ENCODE measurements at places on chromosomes 2 and 18.

DNA sequence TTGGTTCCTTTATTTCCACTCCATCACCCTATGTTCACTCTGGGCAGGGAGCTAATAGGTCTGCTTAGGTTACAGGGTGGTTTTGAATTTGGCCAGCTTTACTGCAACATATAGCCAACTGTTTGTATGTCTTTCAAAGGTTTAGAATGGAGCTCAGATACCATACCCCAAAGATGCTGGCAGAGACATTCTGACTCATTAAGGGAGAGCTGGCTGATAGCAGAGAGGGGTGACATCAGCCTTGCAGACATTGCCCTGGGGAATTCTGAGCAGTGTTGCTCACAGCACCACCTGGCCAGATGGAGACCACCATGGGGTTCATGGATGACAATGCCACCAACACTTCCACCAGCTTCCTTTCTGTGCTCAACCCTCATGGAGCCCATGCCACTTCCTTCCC is 2.1 kb downstream of the PROKR1 start:
- H3K27me3 ChIP-seq = peaks cover 67% of the 10 kb centered on the region
- H3K4me1 ChIP-seq = peaks cover 11% of the 10 kb centered on the region
- H3K4me3 ChIP-seq = no peak overlapping the region
- no peak overlapping the region for H3K27ac ChIP-seq
- no peaks in the 10 kb centered on the region for H3K36me3 ChIP-seq
- no peak for DNase-seq

DNA sequence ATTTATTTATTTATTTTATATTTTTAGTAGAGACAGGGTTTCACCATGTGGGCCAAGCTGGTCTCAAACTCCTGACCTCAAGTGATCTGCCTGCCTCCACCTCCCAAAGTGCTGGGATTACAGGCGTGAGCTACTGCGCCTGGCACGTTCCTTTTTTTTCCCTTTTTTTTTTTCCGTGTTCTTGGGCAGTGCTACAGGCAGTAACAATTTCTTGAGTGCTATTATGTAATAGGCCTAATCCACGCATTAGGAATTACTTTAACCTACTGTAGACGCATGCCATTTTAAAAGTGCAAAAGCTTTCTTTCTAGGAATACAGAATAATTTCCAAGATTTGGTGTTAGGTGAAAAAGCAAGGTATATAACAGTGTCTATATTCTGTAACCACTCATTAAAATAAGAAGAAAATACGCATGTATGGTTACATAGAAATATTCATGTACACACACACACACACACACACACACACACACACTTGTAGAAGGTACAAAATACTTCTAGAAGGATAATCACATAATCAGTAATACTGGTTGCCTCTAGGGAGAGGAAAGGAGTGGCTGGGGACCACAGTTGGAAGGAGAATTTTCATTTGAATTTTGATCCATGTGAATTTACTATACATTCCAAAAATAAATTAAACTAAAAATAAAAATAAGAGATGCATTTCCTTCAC is 92.3 kb downstream of the METTL8 start:
- H3K4me1 ChIP-seq = no peaks in the 10 kb centered on the region
- no peak overlapping the region for H3K4me3 ChIP-seq
- DNase-seq = no peak
- no peaks in the 10 kb centered on the region for H3K36me3 ChIP-seq
- H3K27ac ChIP-seq = no peak overlapping the region
- H3K27me3 ChIP-seq = no peaks in the 10 kb centered on the region

DNA sequence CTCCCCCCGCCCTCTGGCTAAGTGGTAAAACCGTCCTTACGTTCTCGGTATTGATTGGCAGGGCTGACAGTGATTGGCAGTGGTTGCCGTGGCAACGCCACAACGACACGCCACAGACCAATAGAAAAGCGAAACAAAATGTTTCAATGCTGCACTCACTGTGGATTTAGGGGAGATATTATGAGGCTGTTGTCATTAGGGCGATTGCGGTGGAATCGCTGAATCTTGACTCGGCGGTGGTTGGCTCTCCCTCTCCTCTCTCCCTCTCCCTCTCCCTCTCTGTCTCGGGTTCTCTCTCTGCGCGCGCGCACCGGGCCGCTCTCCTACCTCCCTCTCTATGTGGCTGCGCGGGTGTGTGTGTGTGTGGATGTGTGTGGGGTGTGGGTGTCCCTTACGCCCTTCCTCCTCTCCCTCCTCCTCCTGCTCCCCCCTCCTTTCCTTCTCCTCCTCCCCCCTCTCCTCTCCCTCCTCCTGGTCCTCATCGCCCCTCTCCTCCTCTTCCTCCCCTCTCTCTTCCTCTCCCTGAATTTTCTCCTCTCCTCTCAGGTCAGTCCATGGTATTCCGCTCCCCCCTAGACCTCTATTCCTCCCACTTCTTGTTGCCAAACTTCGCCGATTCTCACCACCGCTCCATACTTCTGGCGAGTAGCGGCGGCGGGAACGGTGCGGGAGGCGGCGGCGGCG is at the start of gene SIX3:
TSS of gene SIX3 (plus strand) at position 152 of the 684 bp plus-strand sequence. CDS start at position 555, 403 bp downstream.
- no peak within 1 kb of the TSS for H3K27ac ChIP-seq
- H3K36me3 ChIP-seq = no peaks in the 10 kb centered on the region
- no peak for DNase-seq
- H3K27me3 ChIP-seq = peaks cover 98% of the 10 kb centered on the region
- peaks cover 32% of the 10 kb centered on the region for H3K4me1 ChIP-seq

DNA sequence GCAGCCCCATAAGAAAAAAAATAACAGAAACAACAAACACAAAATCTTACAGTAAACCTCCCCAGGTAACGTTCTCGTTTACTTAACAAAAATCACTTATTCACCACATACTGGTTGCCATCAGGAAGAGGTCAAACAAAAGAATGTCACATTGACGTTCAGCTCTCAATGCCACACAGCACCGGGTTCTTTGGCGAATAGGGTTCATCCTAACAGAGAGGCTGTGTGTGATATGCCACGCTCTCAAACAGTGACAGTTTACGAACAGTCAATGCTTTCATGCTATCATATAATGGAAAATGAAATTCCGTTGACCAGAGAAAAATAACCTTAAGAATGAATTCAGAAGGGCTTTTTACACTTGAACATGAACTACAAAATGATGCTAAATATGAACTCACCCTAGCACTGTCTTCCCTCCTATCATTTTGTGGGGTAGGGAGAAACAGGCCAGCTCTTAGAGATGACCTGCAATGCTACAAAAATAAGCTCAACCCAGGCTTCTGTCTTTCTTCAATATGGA is 2.0 kb downstream of the TMEM163 start:
- no peak overlapping the region for H3K27ac ChIP-seq
- no peaks in the 10 kb centered on the region for H3K36me3 ChIP-seq
- H3K4me3 ChIP-seq = no peak overlapping the region
- H3K27me3 ChIP-seq = peaks cover 70% of the 10 kb centered on the region

- H3K27ac ChIP-seq = no peak overlapping the region
- no peaks in the 10 kb centered on the region for H3K4me1 ChIP-seq
- no peak overlapping the region for H3K4me3 ChIP-seq
- H3K27me3 ChIP-seq = no peaks in the 10 kb centered on the region
- H3K36me3 ChIP-seq = no peaks in the 10 kb centered on the region
- DNase-seq = no peak
Observed at GRCh38 chr18:54717673-54718407, 110.4 kb upstream of the RAB27B start.

GRCh38 chr2:178324077-178324476 is 126.9 kb downstream of the PRKRA start:
- H3K4me3 ChIP-seq = no peak overlapping the region
- DNase-seq = no peak
- H3K4me1 ChIP-seq = no peaks in the 10 kb centered on the region

GRCh38 chr2:199018826-199019225 is 438.9 kb downstream of the SATB2 start:
- H3K4me1 ChIP-seq = no peaks in the 10 kb centered on the region
- no peak for DNase-seq
- no peaks in the 10 kb centered on the region for H3K36me3 ChIP-seq
- H3K4me3 ChIP-seq = no peak overlapping the region
- H3K27ac ChIP-seq = no peak overlapping the region

GRCh38 chr2:68906716-68907115 is 35.5 kb upstream of the BMP10 start:
- H3K4me1 ChIP-seq = no peaks in the 10 kb centered on the region
- no peaks in the 10 kb centered on the region for H3K27me3 ChIP-seq
- H3K27ac ChIP-seq = no peak overlapping the region
- no peak overlapping the region for H3K4me3 ChIP-seq

DNA sequence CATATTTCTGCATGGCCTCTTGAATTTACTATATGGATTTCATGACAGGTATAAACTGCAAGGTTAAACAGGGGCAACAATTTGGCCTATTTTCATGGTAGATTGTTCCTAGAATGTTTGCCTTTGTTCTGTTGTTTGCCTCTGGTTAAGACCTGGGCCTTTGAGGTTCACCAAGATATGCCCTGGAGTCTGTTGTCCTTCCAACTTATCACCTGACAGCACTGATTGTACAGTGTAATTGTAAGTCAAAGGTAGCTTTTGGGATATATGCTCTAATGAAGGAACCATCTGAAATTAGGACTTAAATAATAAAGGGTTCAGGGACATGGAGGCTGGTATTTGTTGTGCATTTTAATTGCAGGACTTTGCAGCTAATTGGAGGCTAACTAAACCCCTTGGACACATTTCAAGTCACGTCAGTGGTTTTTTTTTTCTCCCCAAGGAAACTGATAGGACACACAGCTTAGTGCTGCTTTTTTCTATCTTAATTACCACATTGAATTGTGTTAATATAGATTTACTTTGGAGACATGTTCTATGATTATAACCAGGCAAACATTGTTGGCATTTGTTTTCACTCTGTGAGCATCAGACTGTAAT is 771.2 kb upstream of the LINC00305 start:
- DNase-seq = no peak
- no peaks in the 10 kb centered on the region for H3K4me1 ChIP-seq
- H3K27ac ChIP-seq = no peak overlapping the region

DNA sequence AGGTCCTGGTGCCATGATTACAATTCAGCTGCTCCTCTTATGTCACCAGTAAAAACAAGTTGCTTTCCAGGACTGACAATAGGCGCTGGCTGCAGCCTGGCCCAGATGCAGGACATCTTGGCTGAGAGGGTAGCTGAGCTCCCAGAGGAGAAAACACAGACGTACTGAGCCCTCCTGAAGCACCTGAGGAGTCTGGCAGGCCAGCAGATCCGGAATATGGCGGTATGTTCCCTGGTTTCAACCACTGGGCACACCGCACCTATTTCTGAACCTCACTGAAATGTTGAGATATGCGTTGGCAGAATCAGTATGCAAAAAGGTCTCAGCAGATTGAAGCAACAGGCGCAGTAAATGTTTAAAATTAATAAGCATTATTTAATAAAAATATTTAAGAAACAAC is 73.1 kb upstream of the BZW1 start:
- H3K36me3 ChIP-seq = no peaks in the 10 kb centered on the region
- no peak for DNase-seq
- no peaks in the 10 kb centered on the region for H3K27me3 ChIP-seq
- no peak overlapping the region for H3K27ac ChIP-seq
- no peak overlapping the region for H3K4me3 ChIP-seq

DNA sequence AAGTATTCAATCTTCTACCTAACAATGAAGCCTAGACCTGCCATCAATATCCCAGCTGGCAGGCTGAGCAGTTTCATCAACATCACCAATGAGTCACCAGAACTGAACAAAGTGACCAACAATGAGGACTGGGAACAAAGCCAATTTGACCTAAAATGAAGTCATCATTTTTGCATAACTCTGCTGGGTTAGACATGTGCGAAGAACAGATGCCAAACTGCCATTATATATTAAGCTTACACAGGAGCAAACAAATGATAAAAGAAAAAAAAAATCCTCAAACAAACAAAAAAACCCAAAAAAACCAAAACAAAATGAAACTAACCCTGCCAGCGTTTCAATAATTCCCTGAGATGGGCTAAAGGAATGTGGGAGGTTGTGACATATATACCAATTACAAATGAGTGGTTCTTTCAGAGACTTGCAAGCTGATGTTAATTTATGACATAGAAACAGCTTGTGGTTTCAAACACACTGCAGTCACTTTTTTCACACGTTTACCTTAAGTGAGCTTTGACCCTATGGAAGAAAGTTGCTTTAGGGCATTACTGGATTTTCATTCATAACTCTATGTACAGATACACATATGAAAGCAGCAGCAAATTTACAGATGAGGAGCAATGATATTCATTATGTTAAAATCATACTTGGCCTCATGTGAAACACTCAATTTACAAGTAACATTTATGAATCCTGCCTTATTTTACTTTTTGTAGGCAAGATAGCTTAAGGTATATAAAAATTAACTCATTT is 56.9 kb upstream of the CCDC141 start:
- H3K4me1 ChIP-seq = peaks cover 15% of the 10 kb centered on the region
- DNase-seq = no peak
- no peak overlapping the region for H3K4me3 ChIP-seq

DNA sequence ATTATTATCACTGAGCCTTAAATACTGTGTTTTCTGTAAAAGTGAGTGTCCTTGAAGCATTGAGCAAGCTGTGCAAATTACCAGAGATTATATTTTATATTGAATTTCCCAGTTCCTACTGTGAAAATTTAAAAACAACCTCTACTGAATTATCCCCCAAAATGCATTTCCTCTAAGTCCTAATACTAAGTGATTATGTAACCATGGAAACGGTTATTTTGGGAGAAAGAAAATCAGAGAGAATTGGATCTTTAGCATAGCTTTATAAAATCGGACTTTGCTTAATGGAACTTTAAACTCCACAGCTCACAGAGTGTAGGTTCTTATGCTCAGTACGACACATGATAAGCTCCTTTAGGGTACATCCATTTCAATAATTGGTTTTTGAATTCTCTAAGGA is 19.3 kb upstream of the CHMP1B start:
- H3K36me3 ChIP-seq = no peaks in the 10 kb centered on the region
- H3K4me1 ChIP-seq = no peaks in the 10 kb centered on the region
- no peak overlapping the region for H3K27ac ChIP-seq
- no peak overlapping the region for H3K4me3 ChIP-seq
- H3K27me3 ChIP-seq = no peaks in the 10 kb centered on the region
- DNase-seq = no peak

- no peak overlapping the region for H3K27ac ChIP-seq
- H3K4me3 ChIP-seq = no peak overlapping the region
- DNase-seq = no peak
- H3K27me3 ChIP-seq = no peaks in the 10 kb centered on the region
Observed at GRCh38 chr2:21500401-21500945, 376.7 kb downstream of the TDRD15 start.

DNA sequence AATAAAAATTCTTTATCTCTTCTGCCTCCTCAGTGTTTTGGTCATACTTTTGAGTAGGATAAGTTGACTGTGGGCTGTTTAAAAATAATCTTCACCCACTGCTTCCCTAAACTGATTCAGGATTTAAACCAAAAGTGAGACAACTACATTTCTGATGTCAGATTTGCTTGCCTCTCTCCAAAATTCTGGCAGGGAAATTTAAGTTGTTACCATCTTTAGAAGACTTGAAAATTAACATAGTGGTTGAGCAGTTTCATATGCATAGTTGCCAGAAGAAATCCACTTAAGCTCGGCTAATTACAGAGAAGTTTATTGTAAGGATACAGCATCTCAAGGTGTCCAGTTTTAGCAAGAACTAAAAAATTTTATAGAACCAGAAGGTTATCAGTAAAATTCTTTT is 57.0 kb downstream of the MAIP1 start:
- no peak overlapping the region for H3K4me3 ChIP-seq
- no peaks in the 10 kb centered on the region for H3K27me3 ChIP-seq
- no peak for DNase-seq
- H3K36me3 ChIP-seq = no peaks in the 10 kb centered on the region

GRCh38 chr2:10521356-10522169 is 73.4 kb upstream of the ODC1 start:
- DNase-seq = no peak
- H3K36me3 ChIP-seq = no peaks in the 10 kb centered on the region
- H3K27me3 ChIP-seq = no peaks in the 10 kb centered on the region
- H3K27ac ChIP-seq = no peak overlapping the region
